ENCODE measurements at places on chromosomes 5 and 9.

DNA sequence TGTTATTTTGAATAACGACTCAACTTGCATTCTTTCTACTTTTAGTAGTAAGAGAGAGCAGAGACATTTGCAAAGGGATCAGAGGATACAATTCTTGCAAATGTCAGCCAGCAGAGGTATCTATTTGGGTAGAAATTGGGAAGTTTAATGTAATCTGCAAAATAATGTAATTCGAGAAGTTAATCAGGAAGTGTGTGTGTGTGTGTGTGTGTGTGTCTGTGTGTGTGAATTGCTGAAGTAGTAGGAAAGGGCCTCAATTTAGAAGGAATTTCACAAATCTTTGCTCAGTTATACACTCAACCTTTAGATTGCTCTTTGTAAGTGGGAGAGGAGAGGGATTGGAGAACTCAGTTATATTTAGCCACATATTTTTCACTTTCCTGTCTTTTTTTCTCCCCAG, 11.0 kb upstream of the IFNA1 start:
- DNase-seq, result no peak

DNA sequence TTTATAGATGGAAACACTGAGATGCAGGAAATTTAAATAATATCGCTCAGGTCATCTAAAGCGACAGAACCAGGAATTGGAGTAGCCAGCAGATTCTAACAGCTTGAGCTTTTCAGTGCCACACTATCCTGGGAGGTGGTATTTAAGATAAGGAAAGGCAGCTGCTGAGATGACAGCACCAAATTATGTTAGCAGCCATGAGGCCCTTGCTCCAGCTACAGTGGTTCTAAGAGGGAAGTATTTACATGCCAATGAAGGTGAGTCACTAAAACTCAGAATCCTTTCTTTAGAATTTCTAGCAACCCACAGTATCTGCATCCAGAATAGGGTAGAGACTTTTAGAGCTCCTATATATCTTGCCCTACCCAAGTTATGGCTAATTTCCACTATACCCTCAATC, 127.0 kb upstream of the VLDLR start:
- DNase-seq, result no peak

- peak; percentile 44 for DNase-seq
Measured at GRCh38 chr5:39175273-39175955, 43.9 kb downstream of the FYB1 start.

GRCh38 chr9:98770717-98771116, 25.6 kb downstream of the ANKS6 start:
- DNase-seq, result no peak

DNA sequence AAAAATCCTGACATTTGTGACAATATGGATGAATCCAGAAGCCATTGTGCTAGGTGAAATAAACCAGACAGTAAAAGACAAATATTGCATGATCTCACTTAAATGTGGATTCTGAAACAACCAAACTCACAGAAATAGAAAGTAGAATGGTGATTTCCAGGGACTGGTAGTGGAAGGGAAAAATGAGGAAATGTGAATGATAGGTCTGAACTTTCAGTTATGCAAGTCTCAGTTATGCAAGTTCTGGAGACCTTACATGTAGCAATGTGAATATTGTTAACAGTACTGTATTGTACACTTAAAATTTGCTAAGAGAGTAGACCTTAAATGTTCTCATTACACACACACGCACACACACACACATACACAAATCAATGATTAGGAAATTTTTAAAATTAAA, 84.9 kb downstream of the SLCO4C1 start:
- no peak for DNase-seq

- peak; percentile 78 for DNase-seq
Measured at GRCh38 chr5:111337133-111337532, 112.9 kb downstream of the CAMK4 start.

All from T-helper 2 cell (primary cell).